ENCODE measurements at places on chromosomes 6 and 20. TPM values are rescaled to one million over a fixed set of nuclear protein-coding genes. Genes with fewer than 3 reads are reported as not detected.

- DNase-seq = peak; percentile 74
Observed at GRCh38 chr6:6494677-6495076, 93.8 kb upstream of the LY86 start.

DNA sequence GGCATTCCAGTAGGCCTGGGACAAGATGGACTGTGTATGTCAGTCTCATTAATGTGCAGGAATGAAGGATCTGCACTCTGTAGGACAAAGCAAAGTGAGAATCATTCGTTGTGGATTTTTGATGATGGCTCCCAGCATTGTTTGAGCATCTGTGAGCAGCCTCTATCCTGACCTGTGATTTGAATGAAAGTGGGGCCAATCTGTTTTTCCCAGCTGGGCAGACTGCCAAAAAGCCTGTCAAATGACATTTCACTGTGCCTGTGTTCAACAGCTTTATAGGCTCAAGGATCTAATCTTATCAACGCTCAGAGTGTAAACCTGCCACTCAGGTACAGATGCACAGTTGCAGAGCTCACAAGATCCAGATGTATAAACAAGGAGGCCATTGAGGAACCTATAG lies 86.7 kb upstream of the SYNDIG1 start:
- DNase-seq = no peak

Gene UBE2C
- total RNA-seq = 0.80 TPM

Gene BICRAL
- 27.7 TPM for total RNA-seq

DNA sequence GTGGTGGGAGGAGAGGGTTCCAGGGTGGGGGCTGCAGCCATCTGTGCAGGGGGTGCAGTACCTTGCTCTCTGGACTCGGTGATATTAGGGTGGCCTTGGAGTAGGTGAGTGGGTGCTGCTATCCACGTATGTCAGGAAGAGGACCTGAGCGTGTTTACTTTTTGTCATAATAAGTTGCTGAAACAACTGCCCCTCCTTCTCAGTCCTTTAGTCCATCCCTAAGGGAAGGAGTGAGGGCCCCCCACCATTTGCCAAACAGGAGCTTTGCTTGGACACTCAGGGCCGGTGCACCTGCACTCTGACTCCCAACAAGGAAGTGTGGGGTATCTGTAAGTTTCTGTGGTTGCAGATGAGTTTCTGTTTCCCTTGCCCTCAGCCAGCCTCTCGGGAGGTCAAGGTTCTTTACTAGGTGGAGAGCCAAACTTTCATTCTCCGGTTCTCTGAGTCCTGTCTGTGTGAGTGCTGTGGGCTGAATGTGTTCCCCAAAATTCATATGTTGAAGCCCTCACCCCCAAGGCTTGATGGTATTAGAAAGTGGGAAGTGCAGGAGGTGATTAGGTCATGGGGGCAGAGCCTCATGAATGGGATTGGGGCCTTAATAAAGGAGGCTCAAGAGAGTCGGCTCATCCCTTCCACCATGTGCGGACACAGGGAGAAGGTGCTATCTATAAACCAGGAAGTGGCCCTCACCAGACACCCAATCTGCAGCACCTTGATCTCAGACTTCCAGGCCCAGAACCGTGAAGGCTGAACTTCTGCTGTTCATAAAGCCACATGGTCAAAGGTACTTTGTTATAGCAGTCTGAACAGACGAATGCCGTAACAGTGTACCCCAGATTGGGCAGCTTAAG lies 19.6 kb upstream of the CCR6 start:
- no peak for DNase-seq

DNA sequence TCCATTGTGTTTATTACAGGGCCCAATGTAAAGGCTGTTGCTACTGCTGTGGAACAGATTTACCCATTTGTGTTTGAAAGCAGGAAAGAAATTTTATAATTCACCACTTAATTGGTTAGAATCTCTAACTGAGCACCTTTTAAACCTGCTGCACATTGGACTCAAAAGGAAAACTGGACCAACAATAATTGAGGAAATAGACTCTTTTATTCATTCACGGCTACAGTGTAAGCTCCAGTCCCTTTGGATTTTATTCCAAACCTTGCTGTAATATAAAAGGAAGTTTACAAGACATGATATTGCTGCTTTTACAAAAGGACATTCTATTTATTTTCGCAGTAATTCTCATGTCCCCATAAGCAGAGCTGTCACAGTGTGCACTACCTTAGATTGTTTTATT lies 33.9 kb downstream of the TBPL1 start:
- DNase-seq = no peak

Gene FAM83C
- not detected for total RNA-seq

DNA sequence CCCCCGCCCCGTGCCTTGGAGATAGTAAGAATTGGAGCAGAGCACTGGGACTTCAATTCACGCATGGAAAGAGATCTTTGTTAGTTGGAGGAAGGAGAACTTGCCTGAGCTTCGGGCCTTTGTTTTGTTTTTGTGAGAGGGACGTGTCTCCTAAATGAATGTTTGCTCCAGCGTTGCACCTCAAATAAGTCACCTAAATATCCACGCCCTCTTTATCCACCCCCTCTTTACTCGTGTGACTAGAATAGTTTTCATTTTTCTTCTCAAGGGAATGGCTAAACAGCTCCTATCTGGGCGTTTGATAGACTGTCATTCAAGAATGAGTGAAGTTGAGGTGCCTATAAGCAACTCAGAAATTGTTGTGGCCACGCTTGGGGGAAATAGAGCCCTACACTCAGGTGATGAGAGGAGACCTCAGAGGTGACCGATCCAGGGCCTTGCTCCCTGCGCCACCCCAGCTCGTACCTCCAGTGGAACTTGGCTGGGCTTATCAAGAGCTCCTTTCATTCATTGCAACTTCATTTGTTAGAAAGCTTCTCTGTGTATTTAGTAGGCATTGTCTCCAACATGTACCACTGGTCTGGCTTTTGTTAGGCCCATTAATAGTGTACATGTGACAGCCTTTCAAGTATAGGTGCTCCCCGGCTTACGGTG lies 861 bp downstream of the PCMTD2 start:
- DNase-seq = peak; percentile 46

DNA sequence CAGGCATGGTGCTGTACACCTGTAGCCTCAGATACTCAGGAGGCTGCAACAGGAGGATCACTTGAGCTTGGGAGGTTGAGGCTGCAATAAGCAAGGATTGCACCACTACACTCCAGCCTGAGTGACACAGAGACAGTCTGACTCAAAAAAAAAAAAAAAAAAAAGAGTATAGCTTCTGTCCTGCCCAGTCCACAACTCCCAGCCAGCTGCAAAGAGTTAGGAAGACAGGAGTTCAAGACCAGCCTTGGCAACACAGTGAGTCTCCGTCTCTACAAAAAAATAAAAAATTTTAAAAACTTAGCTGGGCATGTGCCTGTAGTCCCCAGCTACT lies 28.3 kb upstream of the TLDC2 start:
- DNase-seq = no peak

DNA sequence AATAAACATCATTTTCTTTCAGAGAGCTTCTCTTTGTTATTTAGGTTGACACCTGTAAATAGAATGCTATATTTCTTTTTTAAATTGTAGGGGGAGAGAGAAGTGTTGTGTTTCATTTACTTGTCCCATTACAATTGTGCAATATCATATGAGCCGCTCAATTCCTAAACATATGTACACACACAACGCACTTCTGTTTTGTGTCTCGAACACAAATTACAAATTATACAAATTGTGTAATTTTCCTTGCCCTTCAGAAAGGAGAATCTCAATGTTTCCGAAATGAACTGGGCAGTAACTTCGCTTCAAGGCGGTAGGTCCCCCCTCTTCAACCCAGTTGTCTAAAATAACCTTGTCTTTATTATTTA lies 2.6 kb upstream of the ABT1 start:
- DNase-seq = no peak

GRCh38 chr20:44702776-44703175 lies 12.4 kb upstream of the CCN5 start:
- peak; percentile 95 for DNase-seq

DNA sequence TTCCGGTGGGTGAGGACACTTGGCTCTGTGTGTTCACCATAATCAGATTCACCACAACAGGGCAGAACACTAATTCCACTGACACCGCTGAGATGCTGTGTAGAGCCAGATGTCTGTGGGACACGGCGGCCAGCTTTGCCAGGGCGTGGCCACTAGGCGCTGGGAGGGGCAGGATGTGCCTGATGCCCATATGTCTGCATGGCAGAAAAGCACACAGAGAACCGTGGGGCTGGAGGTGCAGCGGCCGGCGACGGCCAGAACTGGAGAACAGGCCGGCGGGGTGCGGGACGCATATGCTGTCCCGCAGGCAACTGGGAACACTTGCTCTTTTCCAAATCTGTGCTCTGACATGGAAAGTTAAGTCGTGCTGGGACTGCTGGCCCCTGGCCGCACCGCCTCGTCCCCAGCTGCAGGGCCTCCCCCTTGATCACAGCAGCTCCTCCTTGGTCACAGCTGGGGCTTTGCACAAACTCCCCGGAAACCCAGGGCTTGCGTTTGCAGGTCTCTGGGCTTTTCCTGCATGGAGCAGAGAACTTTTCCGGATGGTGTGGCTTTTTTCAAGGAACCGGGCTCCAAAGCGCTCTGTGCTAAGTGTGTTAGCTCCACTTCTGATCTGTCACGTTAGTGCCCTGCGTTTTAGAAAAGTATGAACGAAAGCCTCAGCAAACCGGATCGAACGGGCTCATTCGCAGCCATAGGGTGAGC lies 31.1 kb downstream of the NTSR1 start:
- no peak for DNase-seq

Gene OPN5
- total RNA-seq = not detected

- no peak for DNase-seq
Observed at GRCh38 chr20:12345978-12346377, 428.3 kb downstream of the BTBD3 start.

Gene LINC00237
- total RNA-seq = not detected

- no peak for DNase-seq
Observed at GRCh38 chr6:93036835-93037234, 382.5 kb downstream of the EPHA7 start.

Gene PCIF1
- total RNA-seq = 38.2 TPM

DNA sequence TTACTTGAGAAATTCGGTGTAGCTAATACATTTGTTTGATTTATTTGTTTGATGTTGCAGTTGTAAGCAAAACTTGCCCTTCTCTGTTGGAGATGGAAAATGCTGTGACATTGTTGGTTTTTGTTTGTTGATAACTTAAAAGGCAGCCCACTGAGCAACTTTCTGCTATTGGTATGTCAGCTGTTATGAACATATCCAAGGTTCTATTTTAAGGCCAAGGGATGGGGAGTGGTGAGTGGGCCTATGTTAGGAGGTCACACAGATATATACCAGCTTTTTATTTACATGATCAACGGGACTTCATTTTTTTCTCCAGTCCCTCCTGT lies 5.7 kb downstream of the QKI start:
- no peak for DNase-seq

- no peak for DNase-seq
Observed at GRCh38 chr6:121592261-121592935, 157.0 kb downstream of the GJA1 start.

Gene POM121L2
- not detected for total RNA-seq

- DNase-seq = no peak
Observed at GRCh38 chr6:13215390-13215789, 112.9 kb downstream of the TBC1D7 start.

Gene GRM4
- total RNA-seq = not detected

DNA sequence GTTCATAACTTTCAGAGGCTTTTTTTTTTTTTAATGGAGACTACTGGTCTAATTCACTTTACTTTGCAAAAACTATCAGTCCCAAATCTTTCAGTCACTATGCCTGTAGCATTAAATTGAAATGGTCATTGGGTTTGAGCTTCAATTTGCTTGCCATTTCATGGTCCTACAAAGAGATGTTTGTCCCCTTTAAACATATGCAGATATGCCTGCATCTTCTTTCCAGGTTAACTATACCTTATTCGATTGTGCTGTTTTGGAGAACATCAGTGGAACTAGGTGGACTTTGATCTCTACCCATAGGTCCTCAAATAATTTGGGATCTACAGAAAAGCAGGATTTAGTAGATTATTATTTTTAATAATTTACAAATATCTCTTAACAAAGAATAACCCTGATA lies 4.6 kb downstream of the POU3F2 start:
- DNase-seq = no peak

DNA sequence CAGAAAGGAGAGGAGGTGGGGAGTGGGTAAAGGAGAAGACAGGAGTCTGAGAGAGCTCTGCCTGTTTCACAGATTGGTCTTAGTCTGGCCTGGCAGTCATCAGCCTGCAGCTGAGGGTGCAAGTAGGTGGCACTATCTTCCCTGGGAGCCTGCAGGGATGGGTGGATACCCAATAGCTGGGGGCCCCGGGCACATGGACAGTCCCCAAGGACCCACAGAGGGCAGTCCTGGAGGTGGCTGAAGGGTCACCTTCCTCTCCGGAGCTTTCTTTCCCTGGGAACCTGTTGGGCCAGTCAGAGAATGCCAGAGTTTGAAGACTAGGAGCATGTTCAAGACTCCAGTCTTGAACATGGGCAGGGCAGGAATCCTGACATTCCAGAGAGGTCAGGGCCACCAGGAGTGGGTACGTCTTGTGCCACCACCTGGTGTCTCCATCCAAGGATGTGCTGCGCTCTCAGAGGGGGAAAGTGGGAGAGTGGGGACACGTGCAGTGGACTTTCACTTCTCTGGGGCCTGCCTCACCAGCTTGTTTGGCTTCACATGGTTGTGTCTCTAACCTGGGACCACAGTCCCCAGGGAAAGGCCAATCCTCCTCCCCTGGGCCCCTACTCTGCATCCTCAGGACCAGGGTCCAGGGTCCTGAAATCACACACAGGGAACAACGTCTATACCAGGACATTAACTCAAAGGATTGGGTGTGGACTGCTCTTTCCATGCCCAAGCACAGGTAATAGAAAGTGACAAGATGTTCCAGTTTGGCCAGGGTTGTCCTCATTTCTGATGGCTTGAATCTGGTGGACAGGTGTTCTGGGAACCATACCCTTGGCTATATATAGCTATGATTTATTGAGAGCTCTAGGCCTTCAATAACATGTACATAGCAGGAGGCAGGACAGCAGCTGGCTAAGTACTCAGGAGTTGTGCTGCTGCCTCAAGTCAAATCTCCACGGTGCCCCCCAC lies 18.0 kb downstream of the AARS2 start:
- no peak for DNase-seq

DNA sequence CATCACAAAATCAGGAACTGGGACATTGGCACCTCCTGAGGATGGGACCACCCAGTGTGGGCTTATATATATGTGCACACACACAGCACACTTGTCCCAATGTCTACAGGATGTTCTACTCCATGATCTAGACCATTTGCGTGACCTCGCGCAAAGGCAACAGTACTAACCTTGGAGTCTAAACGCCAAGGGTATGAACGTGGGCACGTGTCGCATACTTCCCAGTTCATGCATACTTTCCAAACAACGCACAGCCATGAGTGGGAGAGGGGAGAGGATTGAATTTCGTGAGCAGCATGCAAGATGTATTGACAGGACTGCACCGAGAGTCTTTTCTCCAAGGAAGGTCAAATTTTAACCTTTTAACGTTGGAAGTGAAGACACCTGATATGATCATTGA lies 214.2 kb upstream of the QKI start:
- no peak for DNase-seq

All from sciatic nerve (tissue), 2 donors.